ENCODE measurements at places on chromosomes 1 and 21. TPM values are rescaled to one million over a fixed set of nuclear protein-coding genes. Genes with fewer than 3 reads are reported as not detected.

Gene NBPF14
- 14.6 TPM for total RNA-seq

Gene NPHP4
- total RNA-seq: 5.1 TPM

Gene FAM167B
- total RNA-seq: 0.93 TPM

Gene CLDN17
- total RNA-seq: not detected

Gene SLC45A3
- 10.1 TPM for total RNA-seq

Gene NES
- 287 TPM for total RNA-seq

Gene F3
- total RNA-seq: 3.3 TPM

Gene ADGRL2
- total RNA-seq: 19.4 TPM

Gene RIIAD1
- total RNA-seq: not detected

Gene AADACL3
- total RNA-seq: not detected

Gene CFAP410
- total RNA-seq: 4.0 TPM

Gene ZBED6
- total RNA-seq: 56.8 TPM

Gene ZBTB48
- total RNA-seq: 10.1 TPM

Gene CD247
- total RNA-seq: 0.53 TPM

Gene MEGF6
- total RNA-seq: 24.7 TPM

Gene ARMH1
- total RNA-seq: not detected

Gene GABRD
- total RNA-seq: not detected

Gene OVAAL
- not detected for total RNA-seq

Gene LRRN2
- not detected for total RNA-seq

Gene AIM2
- 0.29 TPM for total RNA-seq

Gene INSRR
- not detected for total RNA-seq

Gene FMO3
- not detected for total RNA-seq

Gene EPHB2
- 59.0 TPM for total RNA-seq

Gene KRTAP7-1
- total RNA-seq: not detected

Gene LYST
- total RNA-seq: 16.5 TPM

Gene KCNN3
- total RNA-seq: 0.93 TPM

Gene ZBTB7B
- total RNA-seq: 15.0 TPM

Gene MAGI3
- 28.6 TPM for total RNA-seq

Gene SPATC1L
- 6.7 TPM for total RNA-seq

Gene PRRX1
- total RNA-seq: 4.4 TPM

Gene COL6A2
- total RNA-seq: 0.80 TPM

Gene AK5
- 8.2 TPM for total RNA-seq

Data from thoracic aorta endothelial cell (primary cell).